ENCODE measurements at places on chromosomes 7 and 10.

- no peak for DNase-seq
Observed at GRCh38 chr7:32489788-32490126, 423 bp downstream of the LSM5 start.

DNA sequence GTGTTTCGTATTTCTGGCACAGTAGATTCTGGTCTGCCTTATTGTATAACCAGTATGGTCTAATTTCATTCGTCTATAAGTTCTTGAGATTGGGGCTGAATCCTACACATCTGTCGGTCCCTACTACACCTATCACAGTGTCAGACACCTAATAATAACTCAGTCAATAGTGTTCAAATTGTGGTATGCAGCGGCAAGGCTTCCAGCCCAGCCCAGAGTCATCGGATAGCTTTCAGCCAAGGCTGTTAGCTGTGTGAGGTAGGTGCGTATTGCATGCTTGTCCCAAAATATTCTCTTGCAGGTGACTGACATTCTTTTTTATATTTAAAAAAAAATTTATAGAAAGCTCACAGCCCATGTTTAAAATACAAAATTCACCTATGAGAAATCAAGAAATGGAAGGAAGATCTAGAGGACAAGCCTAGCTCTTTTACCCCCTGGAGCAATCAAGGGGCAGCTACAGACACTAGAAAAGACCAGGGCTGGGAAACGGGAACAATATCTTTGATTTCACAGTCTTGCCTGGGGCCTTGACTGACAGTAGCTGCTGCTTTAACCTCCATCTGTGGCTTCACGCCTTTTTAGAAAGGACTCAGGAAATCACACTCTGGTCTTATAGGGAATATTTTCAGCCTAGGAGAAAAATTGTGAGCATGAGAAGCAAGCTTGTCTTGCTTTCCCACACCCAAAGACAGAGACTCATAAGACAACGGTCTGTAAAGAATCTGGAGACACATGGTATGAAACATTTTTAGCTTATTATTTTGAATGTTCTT, 9.5 kb upstream of the ASB4 start:
- no peak for DNase-seq

GRCh38 chr10:51297438-51297837, 223.2 kb downstream of the PRKG1 start:
- no peak for DNase-seq

DNA sequence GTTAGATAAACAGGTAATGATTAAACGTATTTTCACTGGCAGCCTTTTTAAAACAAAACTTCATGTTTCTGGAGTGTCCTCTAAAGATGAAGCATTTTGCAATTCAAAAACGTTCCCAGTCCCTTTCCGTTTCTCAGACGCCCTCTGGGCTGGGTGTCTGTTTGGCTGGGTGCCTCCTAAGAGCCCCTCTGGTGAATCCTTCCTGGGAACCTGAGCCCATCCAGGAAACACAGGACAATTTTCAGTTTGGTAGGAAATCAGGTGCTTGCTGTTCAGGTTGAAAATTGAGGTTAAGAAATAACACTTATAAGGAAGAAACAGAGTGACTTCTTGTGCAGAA, 76.7 kb downstream of the CHN2 start:
- DNase-seq, result no peak

DNA sequence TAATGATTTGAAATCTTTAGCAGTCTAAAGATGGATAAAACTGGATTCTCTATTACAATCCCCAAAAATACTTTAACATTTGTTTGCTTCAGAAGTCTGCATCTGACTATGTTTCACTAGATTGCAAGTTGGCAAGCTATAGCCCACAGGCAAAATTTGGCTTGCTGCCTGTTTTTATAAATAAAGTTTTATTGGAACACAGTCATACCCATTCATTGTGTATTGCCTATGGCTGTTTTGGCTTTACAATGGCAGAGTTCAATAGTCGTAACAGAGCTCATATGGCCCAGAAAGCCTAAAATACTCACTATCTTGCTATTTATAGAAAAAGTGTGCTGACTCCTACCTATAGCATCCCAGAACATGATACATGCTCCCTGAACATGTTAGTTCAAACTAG, 89.0 kb upstream of the GPR141 start:
- no peak for DNase-seq

DNA sequence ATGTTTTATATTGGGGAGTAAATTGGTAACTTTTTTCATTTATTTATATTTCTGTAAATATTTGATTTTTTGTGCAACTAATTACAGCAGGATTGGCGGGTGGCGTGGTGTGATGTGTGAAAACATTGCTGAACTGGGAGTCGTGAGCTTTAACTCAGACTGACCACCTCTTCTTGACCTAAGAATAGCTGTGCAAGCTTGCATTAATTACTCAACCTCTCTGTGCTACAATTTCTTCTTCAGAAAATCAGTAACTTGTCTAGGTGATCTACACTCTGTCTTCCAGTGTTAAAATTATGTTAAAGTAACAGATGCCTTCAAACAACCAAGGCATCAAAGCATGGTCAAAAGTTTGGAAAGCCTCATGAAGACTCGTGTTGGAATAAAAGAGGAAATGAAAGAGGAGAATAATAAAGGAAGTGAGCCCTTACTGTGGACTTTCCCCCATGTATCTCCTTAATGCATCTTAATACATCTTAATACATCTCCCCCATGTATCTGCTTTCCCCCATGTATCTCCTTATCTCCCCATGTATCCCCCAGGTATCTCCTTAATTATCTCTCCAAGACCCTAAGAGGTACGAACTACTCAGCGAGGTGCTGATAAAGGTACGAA, 71.2 kb downstream of the SVIL start:
- no peak for DNase-seq

GRCh38 chr10:28381466-28381865, 78.6 kb upstream of the MPP7 start:
- no peak for DNase-seq

DNA sequence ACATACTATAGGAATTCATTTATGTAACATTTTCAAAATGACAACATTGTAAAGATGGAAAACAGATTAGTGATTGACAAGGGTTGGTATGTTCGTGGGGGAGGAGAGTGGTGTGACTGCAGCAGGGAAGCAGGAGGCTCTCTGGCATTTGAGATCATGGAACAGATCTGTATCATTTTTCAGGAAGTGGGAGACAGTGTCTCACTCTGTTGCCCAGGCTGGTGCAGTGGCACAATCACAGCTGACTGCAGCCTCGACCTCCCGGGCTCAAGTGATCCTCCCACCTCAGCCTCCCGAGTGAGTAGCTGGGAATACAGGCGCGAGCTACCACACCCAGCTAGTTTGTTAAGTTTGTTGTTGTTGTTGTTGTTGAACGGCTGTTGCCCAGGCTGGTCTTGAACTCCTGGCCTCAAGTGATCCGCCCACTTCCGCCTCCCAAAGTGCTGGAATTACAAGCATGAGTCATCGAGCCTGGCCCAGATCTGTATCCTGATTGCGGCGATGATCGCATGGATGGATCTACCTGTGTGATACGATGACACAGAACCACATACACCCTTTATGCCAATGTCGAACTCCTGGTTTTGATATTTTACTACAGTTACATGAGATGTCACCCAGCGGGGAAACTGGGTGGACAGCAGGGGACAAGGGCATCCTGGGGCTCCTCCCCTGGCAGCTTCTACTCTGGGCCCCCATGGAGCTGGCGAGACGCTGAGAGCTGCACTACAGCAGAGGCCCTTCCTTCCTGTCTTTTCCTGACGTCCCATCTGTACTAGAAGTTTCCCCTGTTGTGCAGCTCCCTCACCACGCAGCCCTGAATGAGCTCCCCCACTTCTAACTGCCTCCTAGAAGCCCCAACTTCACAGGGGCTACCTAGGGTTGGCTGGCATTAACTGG, 12.3 kb upstream of the CYTH3 start:
- no peak for DNase-seq

DNA sequence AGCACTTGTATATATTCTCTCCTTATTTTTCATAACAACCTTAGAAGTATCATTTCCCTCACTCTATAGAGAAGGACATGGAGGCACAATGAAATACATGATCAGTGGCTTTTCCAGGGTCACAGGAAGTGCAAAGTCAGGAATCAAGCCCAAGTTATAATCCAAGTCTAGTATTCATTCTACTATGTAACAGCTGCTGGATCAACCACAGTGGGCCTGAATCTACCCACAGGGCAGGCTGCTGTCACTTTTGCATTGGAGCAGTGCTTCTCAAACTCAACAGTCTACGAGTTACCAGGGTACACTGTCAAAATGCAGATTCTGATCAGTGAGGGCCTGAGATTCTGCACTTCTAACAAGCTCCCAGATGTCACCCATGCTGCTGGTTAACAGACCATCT, 18.3 kb downstream of the ZDHHC16 start:
- DNase-seq, result no peak

- no peak for DNase-seq
Observed at GRCh38 chr7:130476297-130477150, 15.4 kb upstream of the MEST start.

- no peak for DNase-seq
Observed at GRCh38 chr10:72802332-72802731, 91.2 kb upstream of the OIT3 start.

GRCh38 chr10:67788028-67788886, 49.7 kb downstream of the DNAJC12 start:
- DNase-seq, result no peak

DNA sequence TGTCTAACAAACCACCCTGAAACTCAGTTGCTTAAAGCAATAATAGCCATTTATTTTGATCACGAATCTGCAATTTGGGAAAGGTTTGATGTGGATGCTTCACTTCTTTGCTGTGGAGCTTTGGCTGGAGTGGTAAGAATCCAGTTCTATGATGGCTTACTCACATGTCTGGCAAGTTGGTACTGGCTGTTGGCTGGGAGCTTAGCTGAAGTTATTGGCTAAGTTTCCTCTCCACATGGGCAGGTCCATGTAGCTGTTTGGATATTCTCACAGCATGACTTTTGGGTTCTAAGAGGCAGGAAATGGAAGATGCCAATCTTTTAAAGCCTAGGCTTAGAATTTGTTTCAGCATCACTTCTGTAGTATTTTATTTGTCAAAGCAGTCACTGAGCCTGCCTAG, 277.6 kb upstream of the NRP1 start:
- DNase-seq, result no peak

DNA sequence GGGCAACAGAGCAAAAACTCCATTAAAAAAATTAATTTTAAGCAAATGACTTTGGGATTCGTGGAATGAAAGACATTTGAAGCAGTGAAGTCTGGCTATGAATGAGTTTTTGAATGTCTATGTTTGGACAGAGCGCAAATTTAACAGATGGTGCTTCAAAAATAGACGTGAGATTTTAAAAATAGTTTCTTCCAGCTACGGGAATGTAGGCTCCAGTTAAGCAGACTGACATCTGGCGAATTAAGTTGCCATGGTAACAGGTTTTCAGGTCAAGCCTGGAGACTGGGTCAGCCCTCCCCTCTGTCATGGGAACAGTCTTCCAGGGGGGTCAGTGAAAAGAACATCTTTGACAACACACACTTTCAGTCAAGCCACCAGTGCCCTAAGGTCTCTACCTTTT, 62.0 kb downstream of the MYOF start:
- no peak for DNase-seq

- no peak for DNase-seq
Observed at GRCh38 chr10:8403711-8404371, 349.4 kb downstream of the GATA3 start.

DNA sequence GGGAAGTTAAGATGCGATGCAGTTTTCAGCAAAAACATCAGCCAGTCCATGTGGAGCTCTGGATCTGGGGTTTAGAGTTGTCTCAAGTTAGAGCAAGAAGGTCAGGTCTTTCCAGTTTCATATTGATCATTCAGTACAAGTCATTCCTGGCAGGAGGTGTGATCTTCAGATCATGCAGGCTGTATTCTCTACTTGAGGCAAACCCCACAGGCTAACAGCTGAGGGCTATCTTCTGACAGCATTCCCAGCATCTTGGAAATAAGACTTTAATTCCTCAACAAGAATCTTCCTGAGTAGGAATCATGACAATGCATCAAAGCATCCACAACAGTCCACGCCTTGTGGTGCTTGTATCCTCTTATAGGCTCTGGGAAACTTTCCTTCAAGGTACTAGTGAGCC, 94.9 kb upstream of the ZNF438 start:
- no peak for DNase-seq

- no peak for DNase-seq
Observed at GRCh38 chr7:75867390-75867717, 11.5 kb upstream of the RHBDD2 start.

- no peak for DNase-seq
Observed at GRCh38 chr7:152430854-152431253, 4.9 kb downstream of the KMT2C start.

DNA sequence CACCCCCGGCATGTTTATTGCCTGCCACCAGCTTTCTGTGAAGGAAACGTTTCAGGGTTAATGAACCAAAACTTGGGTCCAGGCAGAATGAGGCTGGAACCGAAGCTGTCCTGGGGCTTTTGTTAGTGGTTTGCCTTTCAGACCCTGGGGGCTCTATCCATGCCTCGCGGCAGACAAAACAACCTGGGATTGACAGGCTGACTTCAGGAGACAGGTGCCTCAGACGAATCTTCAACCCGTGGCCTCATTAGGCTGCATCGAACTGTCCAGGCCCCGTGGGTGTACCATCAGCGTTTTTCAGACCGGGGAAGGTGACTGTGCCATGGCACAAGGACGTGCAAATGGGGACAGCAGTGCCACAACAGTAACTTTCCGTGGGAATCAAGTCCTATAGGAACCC, 259.3 kb upstream of the SHH start:
- no peak for DNase-seq

GRCh38 chr10:78178940-78179339, 145.3 kb downstream of the RPS24 start:
- DNase-seq, result no peak

GRCh38 chr7:6271060-6271658, 1.3 kb downstream of the CYTH3 start:
- DNase-seq, result peak; percentile 30

- no peak for DNase-seq
Observed at GRCh38 chr10:114310346-114310745, 71.3 kb downstream of the VWA2 start.

DNA sequence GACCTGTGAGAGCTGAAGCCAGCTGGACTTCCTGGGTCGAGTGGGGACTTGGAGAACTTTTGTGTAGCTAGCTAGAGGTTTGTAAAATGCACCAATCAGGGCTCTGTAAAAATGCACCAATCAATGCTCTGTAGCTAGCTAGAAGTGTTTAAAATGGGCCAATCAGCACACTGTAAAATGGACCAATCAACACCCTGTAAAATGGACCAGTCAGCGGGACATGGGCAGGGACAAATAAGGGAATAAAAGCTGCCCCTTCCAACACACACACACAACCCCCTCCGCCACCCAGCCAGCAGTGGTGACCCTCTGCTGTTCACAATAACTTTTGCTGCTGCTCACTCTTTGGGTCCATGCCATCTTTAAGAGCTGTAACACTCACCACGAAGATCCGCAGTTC, 7.1 kb downstream of the ZNF511 start:
- DNase-seq, result no peak

- no peak for DNase-seq
Observed at GRCh38 chr7:264541-265191, 25.3 kb upstream of the FOXL3 start.

GRCh38 chr7:71544816-71545215, 412.9 kb downstream of the GALNT17 start:
- DNase-seq, result no peak

GRCh38 chr10:74949843-74950765, 123.7 kb downstream of the KAT6B start:
- DNase-seq, result no peak

- no peak for DNase-seq
Observed at GRCh38 chr7:144255471-144255897, 9.1 kb downstream of the OR2A7 start.

- DNase-seq, result no peak
Observed at GRCh38 chr7:140898786-140899536, 25.8 kb downstream of the BRAF start.

- no peak for DNase-seq
Observed at GRCh38 chr10:130369645-130370381, 233.6 kb downstream of the GLRX3 start.

Measured in GM19239 (cell line).